Stimulated activated CD4-positive, alpha-beta T cell treated with anti-CD3 and anti-CD28 coated beads, Interleukin-12 subunit alpha, Interleukin-12 subunit beta, amount 100 ng/mL, for 4 hours (primary cell): ENCODE measurements at places on chromosomes 3 and 15.

DNA sequence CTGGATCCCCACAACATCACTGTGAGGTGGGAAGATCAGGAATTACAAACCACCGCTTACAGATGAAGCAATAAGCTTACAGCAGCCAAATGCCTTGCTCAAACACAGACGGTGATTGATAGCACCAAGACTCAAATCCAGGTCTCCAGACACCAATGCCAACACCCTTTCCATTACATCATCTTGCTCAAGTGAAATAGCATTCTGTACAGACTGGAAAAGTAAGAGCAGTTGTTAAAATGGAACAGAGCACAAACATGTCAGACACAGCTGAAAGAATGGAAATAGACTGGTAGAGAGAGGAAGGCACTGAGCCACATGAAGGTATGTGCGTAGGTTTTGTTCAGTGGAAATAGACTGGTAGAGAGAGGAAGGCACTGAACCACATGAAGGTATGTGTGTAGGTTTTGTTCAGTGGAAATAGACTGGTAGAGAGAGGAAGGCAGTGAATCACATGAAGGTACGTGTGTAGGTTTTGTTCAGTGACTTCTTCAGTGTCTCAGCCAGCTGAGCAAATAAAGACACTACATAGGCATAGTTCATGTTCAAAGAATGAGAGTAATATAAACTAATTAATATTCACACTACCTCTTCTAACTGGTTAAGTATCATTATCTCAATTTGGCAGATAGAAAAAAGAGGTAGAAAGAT is 15.6 kb downstream of the CLDN1 start:
- DNase-seq = no peak

- DNase-seq = peak; percentile 63
Observed at GRCh38 chr15:79923079-79923514, 26.3 kb upstream of the MTHFS start.

GRCh38 chr3:131735116-131735515 is 232.3 kb upstream of the MRPL3 start:
- no peak for DNase-seq

DNA sequence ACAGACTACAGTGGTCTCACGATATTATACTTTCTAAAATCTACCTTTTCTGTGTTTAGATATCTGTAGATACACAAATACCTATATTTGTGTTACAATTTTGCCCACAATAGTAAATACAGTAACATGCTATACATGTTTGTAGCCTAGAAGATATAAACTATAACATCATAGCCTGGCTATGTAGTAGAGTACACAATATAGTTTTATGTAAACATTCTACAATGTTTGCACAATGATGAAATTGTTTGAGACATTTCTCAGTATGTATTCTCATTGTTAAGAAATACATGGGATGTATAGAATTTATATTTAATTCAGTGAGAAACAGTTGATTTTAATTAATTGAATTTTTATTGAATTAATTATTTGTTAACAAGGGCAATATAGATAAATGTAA is 1367.0 kb downstream of the OTOL1 start:
- DNase-seq = no peak

DNA sequence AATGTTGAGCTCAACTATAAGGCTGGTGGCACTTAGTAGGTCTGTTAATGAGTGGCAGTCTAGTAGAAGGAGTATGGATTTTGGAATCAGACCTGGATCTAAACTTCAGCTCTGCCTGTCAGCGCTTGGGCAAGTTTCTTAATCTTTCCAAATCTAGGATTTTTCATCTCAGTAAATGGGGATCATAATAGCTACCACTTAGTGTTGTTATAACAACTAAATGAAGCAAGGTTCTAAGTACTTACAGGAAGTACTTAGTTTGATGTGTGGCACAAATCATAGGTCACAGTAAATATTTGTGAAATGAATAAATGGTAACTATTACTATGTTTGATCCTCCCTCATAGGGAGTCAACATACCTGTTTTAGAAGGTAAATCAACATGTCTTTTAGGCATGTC is 31.4 kb downstream of the SLC49A4 start:
- DNase-seq = no peak

DNA sequence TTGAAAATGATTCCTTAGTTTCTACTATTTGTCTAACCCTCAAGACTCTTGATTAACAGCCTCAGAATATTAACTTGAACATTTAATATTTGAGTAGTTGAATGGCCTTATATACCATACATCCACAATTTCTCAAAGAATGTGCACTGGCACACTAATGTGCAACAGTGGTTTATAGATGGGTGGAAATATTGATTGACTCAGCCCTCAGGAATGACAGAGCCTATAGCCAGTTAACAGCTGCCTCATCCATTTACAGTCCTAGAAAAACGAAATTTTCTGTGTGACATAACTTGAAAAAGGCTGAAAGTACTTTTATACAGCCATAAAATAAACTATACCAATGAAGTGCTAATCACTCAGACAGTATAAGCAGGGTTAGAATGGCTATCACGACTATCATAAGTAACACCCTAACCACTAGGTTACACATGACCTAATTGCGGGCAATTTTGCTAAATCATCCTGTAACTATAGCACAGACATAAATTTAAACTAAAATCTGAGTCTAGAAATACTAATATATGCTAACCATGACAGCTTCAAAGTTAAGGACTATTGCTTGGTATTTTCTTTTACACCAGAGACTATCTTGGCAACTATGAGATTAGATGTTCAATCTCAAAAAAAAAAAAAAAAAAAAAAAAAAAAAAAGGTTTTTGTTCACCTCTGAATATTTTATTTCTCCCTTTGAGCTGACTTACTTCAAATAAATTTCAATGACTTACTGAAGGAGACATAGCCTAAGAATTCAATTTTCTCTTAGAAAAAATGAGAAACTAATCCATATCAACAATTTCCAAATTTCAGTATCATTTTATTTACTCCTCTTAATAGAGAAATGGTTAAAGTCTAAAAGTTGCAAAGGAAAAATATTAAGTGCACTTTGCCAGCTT is 9.3 kb downstream of the SECISBP2L start:
- DNase-seq = no peak

DNA sequence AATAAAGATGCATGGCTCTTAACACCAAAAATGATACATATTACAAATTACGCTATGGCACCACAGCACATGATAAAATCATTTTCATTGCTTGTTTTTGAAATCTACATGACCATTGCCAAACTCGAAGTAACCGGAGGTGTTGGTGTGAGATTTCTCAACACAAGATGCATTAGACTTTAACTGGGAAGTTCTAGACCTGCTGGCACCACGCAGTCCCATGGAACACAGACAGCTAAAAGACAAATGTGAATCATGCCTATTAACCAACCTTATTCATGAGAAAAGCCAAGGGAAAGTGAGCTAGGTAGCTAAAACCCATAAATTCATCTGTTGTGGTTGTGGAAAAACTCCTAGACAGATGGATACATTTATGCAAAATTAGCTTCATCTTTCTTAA is 595.4 kb downstream of the FOXP1 start:
- no peak for DNase-seq

- DNase-seq = no peak
Observed at GRCh38 chr3:191137708-191138107, 61.3 kb upstream of the OSTN start.

- DNase-seq = no peak
Observed at GRCh38 chr3:2714834-2715233, 395.3 kb downstream of the IL5RA start.

- DNase-seq = no peak
Observed at GRCh38 chr3:184543256-184543655, 18.3 kb upstream of the EPHB3 start.

GRCh38 chr15:66405615-66406014 is 18.9 kb downstream of the MAP2K1 start:
- no peak for DNase-seq

- no peak for DNase-seq
Observed at GRCh38 chr15:64780600-64781156, 5.3 kb upstream of the RBPMS2 start.

- DNase-seq = no peak
Observed at GRCh38 chr3:22585911-22586310, 617.2 kb upstream of the UBE2E2 start.

DNA sequence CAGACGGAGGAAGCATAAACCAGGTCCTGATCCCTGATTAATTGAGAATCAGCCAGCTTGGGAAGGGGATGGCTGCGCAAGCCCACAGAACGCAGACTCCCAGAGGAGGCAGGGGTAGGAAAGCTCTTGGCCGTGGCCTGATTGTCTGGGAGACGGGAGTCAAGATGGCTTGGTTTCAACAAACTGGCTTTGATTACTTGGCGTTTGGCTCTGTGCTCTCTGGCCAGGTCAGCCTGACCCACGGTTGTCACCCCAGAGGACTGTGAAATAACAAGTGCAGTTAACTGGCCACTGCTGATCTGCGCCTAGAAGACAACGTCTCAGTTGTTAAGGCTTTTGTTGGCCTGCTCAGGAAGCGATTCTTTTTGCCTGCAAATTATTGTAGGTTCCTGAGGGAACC is 387.0 kb upstream of the PROK2 start:
- DNase-seq = no peak

GRCh38 chr3:72633534-72633933 is 214.7 kb downstream of the SHQ1 start:
- DNase-seq = no peak

DNA sequence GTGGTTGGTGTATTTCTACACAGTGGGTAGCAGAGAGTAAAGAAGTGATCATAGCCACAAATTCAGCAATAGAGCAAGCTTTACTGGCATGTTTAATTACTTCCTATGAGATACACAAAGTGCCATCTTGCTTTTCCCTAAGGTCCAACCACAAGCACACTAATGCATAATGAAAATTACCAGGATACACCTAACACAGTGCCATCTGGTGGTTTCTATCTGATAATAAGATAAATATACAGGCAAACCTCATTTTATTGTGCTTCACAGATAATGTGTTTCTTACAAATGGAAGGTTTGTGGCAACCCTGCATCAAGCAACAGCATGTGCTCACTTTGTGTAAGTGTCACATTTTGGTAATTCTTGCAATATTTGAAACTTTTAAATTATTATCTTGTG is 223.0 kb downstream of the NSUN3 start:
- DNase-seq = no peak

- DNase-seq = no peak
Observed at GRCh38 chr3:36409862-36410261, 29.6 kb downstream of the STAC start.

- no peak for DNase-seq
Observed at GRCh38 chr15:76979331-76979925, 15.5 kb upstream of the PSTPIP1 start.

- no peak for DNase-seq
Observed at GRCh38 chr3:127144631-127145030, 48.3 kb upstream of the PRR23E start.

DNA sequence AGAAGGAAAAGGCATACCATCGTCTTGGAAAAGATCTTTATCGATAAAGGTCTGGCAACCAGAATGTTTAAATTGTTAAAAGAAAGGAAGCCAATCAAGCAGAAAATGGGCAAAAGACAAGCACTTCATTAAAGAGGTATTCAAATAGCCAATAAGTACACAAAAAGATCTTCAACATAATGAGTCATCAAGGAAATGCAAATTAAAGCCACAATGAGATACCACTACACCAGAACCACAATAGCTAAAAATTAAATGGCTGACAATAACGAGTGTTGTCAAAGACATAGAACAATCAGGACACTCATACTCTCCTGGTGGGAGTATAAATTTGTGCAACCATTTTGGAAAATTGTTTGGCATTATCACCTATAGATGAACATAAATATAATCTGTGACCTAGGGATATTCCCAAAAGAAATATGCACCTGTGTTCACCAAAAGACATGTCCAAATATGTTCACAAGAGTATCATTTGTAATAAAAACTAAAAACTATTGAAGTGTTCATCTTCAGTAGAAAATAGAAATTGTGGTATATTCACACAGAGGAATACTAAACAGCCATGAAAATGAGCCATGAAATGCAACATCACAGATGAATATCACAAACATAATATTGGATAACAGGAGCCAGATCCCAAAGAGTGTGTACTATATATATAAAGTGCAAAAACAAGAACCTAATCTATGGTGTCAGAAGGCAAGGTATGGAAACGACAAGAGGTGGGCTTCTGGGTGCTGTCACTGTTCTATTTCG is 14.4 kb upstream of the BTBD1 start:
- DNase-seq = no peak

- no peak for DNase-seq
Observed at GRCh38 chr3:195753581-195753980, 32.8 kb downstream of the MUC20 start.

DNA sequence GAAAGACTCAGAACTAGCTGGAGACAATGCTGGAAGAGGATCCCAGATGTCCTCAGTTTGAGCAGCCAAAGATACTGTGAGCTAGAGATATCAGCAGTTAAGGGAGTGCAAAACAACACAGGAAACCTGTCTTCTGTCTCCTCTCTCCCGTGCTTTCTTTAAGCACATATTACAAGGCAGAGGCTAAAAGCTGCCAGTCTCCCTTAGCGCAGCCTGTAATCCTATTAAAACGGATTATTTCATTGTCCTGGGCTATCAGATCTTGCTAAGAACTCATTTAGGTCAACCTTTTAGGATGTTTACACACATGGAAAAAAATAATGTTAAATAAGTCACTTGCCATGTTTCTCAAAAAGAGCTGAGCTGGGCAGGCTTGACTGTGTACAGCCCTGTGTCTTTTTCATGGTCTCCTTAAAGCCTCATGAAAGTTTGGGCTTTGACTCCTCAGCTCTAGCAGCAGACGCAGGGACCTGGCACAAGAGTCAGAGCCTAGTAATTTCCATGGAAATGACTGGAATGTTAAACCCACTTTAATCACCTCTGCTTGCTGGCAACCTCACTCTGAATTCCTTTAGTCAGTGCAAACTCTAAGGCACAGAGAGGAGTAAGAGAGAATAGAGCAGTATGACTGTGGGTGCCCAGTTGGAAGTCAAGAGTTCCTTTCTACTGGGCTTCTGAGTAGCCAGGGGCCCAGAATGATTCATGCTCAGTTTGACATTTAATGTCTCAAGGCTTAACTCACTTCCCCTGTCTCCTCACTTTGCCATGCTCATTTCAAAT is 491.9 kb downstream of the NTRK3 start:
- DNase-seq = no peak

- DNase-seq = no peak
Observed at GRCh38 chr15:61138156-61138555, 90.9 kb downstream of the RORA start.

DNA sequence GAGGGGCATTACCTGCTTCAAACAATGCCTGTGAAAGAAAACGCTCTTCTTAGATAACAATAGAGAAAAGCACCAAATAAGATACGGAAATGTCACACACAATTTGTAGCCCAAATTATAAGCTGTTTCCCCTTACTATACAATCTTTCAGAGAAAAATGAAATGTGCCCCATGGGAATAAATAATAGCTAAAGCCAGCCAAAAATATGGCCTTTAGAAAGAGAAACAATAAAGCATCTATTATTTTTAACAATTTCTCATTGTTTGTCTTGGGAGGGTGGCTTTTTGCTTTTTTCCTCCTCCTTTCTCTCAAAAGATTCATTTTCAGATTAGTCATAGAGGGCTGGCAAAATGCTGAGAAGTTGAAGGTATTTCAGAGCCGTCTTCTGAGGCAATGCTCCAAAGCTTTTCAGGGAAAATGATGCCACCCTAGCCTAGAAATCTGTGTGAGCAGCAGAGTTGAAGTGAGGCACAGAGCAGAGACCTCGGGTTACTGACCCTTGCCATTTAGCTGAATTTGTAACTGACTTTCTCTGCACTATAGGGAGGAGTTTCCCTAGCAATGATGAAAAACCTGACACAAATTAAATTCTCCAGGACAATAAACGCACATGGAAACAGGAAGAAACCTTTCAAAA is 86.3 kb upstream of the PRICKLE2 start:
- DNase-seq = no peak
